ENCODE measurements at places on chromosomes 5 and 9.

DNA sequence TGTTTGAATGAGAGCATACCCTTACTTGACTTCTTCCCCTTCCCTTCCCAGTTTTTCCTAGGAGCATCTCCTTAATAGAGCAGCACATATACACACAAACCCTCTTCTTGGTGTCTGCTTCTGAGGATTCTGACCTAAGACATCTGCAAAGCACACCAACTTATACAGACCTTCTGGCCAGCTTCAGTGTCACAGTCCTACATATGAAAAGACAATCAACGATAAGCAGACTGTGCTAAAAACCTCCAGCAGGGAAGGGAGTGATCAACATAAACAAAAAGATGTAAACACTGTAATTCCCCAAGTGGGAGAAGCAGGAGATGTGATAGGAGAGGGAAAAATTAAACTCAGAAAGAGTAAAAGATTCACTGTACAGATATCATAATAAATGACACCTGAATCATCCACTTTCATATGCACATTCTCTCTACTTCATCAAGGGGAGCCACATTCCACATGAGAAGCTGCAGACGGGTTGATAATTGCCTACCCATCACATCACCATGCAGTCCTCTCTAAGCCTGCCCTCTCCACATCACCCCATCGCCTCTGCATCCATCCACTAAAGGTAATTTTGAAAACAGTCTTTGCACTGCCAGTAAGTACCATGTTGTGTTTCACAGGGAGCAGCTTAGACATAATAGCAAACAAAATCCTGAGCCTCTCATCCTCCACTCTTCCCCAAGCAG is 13.0 kb downstream of the APBA1 start:
- no peak for DNase-seq

- no peak for DNase-seq
Observed at GRCh38 chr5:157473383-157474320, 13.6 kb downstream of the NIPAL4 start.

DNA sequence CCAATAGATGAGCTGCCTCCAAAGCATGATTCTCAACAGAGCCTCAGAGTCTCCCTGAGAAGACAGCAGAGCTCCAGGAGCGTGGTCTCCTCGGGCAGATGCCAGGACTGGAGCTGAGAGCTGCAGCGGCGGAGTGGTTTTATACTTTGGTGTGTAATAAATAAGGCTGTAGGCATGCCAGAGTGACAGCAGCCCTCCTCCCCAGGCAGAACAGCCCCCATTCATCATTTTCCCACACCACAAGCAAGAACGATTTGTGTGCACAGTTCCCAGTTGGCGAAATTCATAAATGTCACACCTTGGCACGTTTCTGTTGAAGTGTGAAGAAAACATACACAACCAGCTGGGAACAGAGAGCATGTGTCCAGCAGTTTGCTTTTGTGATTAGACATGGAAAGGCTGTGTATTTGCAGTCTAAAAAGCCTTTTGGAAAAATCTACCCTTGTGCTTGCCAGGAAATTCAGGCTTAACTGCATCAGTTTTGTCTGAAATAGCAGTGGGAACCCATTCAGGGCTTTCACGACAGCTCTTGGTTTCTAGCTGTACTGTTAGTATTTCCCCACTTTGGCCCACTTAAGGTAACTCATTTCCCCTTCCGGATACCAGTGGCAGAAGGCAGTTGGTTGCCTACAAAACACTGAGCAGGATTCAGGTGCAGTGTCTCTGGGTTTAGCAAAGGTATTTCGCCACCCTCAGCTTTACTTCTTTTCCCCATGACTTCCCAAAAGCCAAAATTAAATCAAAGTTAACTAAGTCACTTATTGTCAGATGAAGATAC is at the start of gene C1QTNF3:
TSS of gene C1QTNF3 (minus strand) at position 115 of the 778 bp plus-strand sequence. CDS start at position 27, 88 bp downstream.
- DNase-seq = no peak

GRCh38 chr9:6771722-6772121 is 13.9 kb downstream of the KDM4C start:
- DNase-seq = no peak

- DNase-seq = no peak
Observed at GRCh38 chr5:29795096-29795652, 1398.3 kb upstream of the CDH6 start.

DNA sequence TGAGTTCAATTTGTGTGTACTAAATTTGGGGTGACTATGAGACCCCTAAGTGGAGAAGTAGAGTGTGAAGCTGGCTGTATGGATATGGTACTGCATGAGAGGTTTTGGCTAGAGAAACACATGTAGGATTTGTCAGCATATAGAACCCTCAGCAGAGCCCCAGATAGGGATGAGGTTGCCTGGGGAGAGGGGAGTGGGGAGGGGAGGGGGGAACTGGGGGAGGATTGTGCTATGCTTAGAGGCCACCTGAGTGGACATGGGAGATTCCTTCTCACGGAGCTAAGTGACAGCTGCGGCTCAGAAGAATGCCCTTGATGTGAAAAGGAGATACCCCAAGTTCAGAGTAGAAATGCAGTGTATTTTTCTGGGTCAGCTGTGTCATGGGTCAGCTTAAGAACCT is 11.2 kb downstream of the SLC22A5 start:
- no peak for DNase-seq

DNA sequence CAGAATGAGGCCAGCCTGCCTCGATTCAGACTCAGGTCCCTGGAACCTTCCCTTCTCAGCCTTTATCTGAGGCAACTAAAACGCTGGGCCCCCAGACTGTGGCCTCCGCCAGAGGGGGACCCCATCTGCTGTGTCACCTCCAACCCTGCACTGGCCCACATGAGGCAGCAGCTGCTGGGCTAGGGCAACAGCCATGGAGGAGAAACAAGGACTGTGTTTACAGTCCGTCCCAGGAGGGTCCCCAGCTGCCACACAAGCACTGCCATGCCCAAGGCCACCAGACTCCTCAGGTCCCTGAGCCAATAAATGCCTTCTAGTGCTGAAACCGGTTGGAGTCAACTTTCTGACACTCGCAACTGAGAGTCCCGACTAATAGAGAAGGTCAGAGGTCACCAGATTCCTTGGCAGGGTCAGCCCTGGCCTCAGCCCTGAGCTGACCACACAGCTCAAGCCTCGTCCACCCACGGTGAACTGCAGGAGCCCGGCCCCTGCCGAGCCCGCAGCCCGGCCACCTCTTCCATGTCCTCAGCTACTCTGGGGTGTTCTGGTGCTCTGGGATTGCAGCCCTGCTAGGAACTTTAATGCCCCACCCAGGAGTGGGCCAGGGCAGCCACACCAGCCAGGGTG is 77.0 kb downstream of the ZNF354C start:
- DNase-seq = no peak

- no peak for DNase-seq
Observed at GRCh38 chr5:97425511-97425910, 242.5 kb upstream of the RIOK2 start.

DNA sequence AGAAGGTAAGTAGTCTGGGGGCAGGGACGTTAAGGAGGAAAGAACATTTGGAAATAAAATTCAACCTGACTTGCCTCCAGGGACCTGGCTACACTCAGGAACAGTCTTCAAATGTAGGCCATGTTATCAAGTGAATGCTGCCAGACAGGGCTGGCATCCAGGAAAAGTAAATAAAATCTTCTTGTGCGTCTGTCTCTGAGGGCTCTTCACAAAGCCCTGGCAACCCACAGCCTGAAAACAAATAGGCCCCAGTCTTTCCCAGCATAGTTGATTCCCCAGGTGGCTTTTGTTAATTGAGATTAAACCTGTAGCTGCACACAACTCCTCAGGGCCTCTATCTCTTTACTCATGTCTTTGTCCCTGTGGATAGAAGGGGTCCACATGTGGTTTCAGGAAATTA is 55.4 kb downstream of the STK32A start:
- DNase-seq = no peak

GRCh38 chr5:32754284-32754683 is 43.2 kb downstream of the NPR3 start:
- DNase-seq = no peak

GRCh38 chr9:130433168-130433946 is 11.4 kb upstream of the ASS1 start:
- peak; percentile 67 for DNase-seq

DNA sequence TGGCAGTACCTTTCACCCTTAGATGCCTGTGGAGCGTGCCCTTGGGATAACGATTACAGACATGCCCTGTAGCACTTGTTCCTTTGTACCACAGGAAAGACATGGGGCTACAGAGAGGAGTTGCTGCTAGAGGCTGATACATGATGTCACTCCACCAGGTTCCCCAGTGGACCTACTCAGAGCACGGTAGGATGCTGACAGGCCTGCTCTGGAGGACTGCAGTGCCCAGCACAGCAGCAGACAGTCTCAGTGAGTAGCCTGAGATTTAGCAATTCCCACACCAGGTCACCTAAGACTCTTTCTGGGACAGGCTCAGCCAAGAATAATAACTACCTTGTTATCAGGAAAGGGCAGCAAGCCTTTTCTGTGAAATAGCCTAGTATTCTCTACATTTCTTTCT is 28.8 kb downstream of the PDE4D start:
- DNase-seq = no peak

DNA sequence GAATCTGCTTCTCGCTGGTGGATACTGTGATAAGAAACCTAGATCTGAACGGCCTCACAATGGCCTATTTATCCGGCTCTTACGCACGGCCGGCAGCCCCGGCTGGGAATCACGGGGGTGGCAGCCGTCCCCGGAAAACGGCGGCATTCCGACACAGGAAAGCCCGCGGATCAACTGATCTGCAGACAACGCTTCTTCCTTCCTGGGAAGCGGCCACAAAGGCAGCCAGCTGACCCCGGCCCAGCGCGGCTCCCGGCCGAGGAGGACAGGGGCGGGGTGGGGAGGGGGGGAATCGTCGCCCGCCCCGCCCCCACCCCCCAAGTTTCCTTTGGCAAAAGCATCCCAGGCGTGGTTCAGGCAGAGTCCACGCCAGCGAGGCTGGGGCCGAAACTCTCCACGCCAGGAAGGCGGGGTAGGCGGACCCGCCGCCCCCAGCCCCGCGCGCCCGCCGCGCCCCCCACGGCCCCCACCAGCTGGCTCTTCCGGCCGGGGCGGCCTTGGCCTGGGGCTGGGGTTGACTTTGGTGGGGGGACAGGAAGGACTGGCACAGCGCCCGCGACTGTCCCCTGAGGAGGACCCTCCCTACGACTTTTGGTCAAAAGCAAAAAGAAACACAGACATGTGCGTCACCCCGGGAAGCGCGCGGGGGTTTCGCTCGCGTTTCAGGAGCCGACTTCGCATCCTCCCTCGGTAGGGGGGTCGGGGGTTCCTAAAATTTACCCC is 247.7 kb upstream of the ANKRD55 start:
- peak; percentile 30 for DNase-seq

GRCh38 chr5:144040615-144041305 is 129.7 kb downstream of the YIPF5 start:
- no peak for DNase-seq

GRCh38 chr9:70534061-70534460 is 119.6 kb upstream of the KLF9 start:
- DNase-seq = no peak

DNA sequence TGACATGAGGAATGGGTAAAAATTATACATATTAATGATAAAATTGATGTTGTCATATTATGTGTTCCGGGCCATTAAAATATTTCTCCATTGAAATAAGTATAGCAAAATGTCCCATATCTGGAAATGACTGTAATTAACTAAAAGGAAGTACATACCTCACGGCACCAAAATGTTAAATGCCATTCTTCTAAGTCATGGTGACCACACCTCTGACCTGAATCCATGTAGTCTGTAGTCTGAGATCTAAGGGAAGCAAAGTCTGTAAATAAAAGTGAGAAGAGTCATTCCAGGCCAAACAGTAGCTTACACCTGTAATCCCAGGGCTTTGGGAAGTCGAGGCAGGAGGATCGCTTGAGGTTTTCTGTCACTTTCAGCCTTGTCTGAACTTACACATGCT is 8.7 kb upstream of the GDA start:
- DNase-seq = no peak

DNA sequence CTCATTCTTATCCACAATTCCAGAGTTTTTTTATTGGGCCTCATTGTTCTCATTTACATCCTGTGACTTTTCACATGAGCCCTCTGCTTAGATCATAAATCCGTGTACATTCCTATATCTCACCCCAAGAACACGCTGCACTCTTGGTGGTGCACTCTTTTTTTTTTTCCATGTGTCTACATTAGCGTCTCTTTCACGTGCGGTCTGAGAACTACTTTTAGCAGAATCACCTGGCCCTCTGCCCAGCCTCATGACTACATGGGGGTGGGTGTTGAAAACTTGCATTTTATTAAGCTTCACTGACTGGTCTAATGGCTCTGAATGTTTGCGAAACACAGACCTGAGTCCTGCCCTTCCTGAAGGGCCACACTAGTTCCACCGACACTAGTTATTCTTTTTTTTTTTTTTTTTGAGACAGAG is 18.6 kb downstream of the C9orf57 start:
- no peak for DNase-seq

- no peak for DNase-seq
Observed at GRCh38 chr5:103404483-103404882, 145.9 kb downstream of the MACIR start.

DNA sequence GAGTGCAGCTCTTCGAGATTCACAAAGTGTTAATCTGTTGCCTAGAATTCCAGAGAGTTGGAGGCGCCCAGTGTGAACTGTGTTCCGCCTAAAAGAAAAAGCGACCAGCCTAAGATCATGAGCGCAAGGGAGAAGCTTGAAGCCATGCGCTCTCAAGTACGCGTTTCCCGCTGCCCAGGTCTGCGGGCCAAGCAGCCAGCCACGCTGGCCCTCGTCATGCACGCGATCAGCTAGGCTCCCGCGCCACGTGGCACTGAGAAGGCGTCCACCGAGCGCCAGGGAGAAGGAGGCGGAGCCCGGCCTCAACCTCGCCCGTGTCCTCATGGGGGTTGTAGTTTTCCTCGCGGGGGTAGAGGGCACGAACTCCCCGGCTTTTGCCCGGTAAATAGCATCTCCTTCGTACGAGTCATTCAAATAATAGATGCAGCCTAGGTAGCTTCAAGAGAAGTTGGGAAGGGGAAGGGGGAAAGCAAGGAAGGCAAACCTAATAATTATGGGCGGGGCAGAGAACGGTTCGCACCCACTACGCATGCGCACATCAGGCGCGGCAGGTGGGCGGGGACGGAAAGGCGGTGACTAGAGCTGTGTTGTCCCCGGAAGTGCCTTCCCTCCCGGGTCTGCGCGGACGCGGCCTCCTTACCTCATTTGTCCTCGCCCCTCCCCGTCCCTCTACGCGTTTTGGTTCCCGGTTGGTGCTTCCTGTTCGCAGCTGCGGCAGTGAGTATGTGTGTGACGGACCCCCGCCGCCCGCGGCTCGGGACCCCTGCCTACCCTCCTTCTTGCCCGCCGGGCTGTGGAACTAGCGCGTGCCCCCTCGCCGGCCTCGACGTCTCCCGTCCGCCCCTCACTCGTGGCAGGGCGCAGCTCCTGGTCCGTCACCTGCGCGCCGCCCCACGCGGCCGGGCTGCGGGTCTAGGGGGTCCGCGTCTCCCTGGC is at the start of gene ZCCHC7:
TSS of gene ZCCHC7 (plus strand) at position 668 of the 936 bp plus-strand sequence.
- DNase-seq = peak; percentile 97

GRCh38 chr9:130366072-130366471 is 78.7 kb upstream of the ASS1 start:
- no peak for DNase-seq

Data from stimulated activated naive CD8-positive, alpha-beta T cell treated with anti-CD3 and anti-CD28 coated beads, Interleukin-15, Interleukin-2, amounts not matched to agents 100 U/mL and 50 U/mL, for 24 hours (primary cell).